ENCODE measurements at places on chromosomes 2 and 18.

DNA sequence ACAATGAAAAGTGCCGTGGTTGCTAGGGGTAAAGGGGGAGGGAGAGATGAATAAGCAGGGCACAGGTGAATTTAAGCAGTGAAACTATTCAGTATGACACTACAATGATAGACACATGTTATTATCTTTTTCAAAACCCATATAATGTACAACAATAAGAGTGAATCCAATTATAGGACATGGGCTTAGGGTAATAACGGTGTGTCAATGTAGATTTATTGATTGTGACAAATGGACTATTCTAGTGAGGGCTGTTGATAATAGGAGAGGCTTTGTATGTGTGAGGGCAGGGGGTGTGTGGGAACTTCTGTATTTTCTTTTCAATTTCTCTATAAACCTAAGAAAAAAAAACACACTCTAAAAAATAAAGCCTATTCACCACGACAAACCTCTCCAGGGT, 223.8 kb downstream of the RIT2 start:
- DNase-seq, result no peak

GRCh38 chr2:195458936-195459335, 198.1 kb upstream of the SLC39A10 start:
- DNase-seq, result no peak

GRCh38 chr2:20470211-20470610, 23.3 kb downstream of the RHOB start:
- DNase-seq, result peak; percentile 26

DNA sequence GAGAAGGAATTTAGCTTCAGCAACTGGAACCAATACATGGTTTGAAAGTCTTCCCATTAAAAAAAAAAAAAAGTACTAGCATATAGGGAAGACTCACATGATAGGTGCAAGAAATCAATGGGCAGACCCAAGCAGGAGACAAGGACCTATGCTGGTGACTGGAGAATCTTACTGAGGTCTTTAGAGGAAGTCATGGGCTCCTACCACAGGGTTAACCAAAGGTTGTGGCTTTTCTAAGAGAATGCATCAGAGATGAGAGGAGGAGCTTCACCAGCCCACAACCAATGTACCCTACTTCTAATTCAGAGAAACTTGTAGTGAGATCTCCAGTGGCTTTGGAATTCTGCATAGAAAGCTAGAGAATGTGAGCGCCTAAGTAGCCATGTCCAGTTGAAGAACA, 207.4 kb downstream of the NCKAP5 start:
- no peak for DNase-seq

- peak; percentile 47 for DNase-seq
These were observed 916 bp downstream of the TNFRSF11A start for GRCh38 chr18:62325806-62326645.
